ENCODE measurements at places on chromosomes 4 and X.

- H3K4me1 ChIP-seq: peaks cover 2% of the 10 kb centered on the region
- H3K36me3 ChIP-seq: no peaks in the 10 kb centered on the region
- no peak for DNase-seq
- no peak overlapping the region for H3K27ac ChIP-seq
These were observed 304.7 kb upstream of the DIAPH2 start for GRCh38 chrX:96379951-96380350.

GRCh38 chr4:20271950-20272349, 20.2 kb downstream of the SLIT2 start:
- H3K4me3 ChIP-seq: no peak overlapping the region
- peaks cover 18% of the 10 kb centered on the region for H3K4me1 ChIP-seq

DNA sequence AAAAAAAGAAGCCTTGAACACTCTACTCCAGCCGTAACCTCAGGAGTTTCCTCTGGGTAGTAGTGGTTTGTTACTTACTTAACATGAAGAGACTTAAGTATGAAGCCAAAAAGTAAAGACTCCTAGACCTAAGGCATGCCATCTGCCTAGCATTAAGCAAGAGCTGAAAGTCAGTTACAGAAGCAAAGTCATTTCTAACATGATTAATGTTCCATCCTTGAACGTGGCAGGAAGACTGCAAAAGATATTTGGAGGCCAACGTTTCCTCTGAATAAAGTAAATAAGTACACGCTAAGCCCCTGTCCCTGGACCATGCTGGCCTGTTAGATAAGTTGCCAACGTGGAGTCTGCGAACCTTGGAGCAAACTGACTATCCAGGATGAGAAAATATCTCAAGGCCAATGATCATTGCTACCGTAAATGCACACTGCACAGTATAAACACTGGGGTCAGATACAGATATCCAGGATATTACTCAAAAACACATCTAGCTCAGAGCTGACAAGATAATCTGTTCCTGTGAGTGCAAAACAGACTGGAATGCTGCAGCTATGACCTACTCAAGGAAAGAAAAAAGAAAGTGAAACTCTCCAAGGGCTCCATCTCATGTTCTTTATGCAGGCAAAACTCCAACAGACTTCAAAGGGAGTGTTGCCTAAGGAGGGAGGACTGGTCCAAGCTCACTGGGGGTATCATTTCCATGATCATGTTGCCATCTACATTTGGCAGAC, 255.8 kb downstream of the COL25A1 start:
- no peaks in the 10 kb centered on the region for H3K27me3 ChIP-seq
- H3K4me1 ChIP-seq: no peaks in the 10 kb centered on the region
- H3K4me3 ChIP-seq: no peak overlapping the region
- H3K36me3 ChIP-seq: no peaks in the 10 kb centered on the region
- no peak overlapping the region for H3K27ac ChIP-seq

- DNase-seq: no peak
- H3K4me1 ChIP-seq: no peaks in the 10 kb centered on the region
- H3K36me3 ChIP-seq: peaks cover 24% of the 10 kb centered on the region
These were observed 27.3 kb downstream of the MND1 start for GRCh38 chr4:153371701-153372234.

DNA sequence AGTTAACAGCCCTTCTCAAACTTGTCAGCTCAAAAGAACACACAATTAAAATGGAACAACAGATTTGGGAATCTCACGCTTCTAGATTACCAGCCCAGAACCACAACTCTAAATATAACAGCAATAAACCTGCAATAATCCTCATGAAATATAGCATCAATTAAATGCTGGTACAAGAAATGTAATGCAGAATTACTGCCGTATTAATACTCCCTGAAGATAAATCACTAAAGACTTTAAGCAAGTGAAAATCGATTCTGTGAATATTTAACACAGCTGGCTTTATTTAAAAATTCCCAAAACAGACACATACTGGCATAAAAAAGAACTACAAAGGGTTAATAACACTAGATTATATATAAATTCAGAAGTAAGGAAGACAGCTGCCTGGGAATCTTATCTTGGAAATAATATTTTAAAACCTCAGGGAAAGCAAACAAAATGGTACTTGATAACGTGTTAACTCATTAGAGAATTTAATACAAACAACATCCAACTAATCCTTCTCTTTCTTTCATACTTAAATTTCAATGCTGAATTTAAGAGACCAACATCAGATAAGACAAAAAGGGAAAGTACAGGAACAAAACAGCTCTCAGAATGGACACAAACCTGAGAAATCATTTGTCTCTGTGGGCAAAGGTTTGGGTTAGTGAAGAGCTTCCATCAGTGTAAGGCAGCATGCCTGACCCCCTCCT, 34.7 kb downstream of the APBB2 start:
- no peak overlapping the region for H3K4me3 ChIP-seq
- no peak for DNase-seq
- no peaks in the 10 kb centered on the region for H3K27me3 ChIP-seq
- peak overlapping the region; percentile 16 for H3K27ac ChIP-seq

- H3K4me3 ChIP-seq: no peak overlapping the region
- no peaks in the 10 kb centered on the region for H3K4me1 ChIP-seq
- no peaks in the 10 kb centered on the region for H3K36me3 ChIP-seq
- DNase-seq: no peak
These were observed 14.8 kb upstream of the PAQR3 start for GRCh38 chr4:78953769-78954666.

- H3K4me1 ChIP-seq: peaks cover 28% of the 10 kb centered on the region
- no peaks in the 10 kb centered on the region for H3K27me3 ChIP-seq
- no peak overlapping the region for H3K27ac ChIP-seq
- no peak overlapping the region for H3K4me3 ChIP-seq
- peak; percentile 29 for DNase-seq
These were observed 130.2 kb downstream of the CHRDL1 start for GRCh38 chrX:110665223-110666002.

DNA sequence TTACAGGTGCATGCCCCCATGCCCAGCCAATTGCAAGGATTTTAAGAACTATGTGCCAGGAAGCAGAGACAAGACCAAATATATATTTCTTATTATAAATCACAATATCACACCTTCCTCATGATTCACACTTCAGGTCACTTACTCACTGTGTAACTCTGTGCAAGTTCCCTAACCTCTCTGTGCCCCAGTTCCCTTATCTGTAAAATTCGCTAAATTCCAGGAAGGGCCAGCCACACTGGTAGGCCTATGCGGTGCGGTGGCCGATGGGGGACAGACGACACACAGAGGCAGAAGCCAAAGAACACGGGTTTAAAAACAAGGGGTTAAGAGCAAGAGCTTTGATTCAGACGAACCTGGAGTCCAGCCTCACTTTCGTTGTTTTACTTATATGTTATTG, 2.8 kb downstream of the TRIM2 start:
- peaks cover 3% of the 10 kb centered on the region for H3K36me3 ChIP-seq
- peak overlapping the region; percentile 96 for H3K27ac ChIP-seq
- no peaks in the 10 kb centered on the region for H3K27me3 ChIP-seq
- peak overlapping the region; percentile 81 for H3K4me3 ChIP-seq
- no peak for DNase-seq

DNA sequence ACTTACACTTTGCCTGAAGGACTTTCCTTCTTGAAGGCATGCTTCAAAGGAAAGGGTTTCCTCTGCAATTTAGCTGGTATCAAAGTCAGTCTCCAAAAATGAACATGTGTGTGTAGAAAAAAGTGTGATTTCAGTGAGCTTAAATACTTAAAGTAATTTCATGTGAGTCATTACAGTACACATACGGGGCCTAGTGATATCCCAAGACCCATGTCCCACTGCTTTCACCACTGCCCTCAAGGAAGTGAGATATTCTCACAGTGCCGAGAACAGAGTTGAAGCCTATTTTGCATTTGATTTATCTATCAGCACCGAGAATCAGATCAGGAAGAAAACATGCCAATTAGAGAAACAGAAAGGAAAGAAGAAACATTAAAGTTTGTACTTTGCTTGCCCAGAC, 61.0 kb downstream of the CHST7 start:
- no peaks in the 10 kb centered on the region for H3K27me3 ChIP-seq
- no peaks in the 10 kb centered on the region for H3K4me1 ChIP-seq
- H3K36me3 ChIP-seq: peaks cover 2% of the 10 kb centered on the region
- DNase-seq: no peak
- no peak overlapping the region for H3K27ac ChIP-seq

- H3K36me3 ChIP-seq: no peaks in the 10 kb centered on the region
- H3K27me3 ChIP-seq: no peaks in the 10 kb centered on the region
- no peak overlapping the region for H3K27ac ChIP-seq
- DNase-seq: no peak
These were observed 56.1 kb downstream of the RAPGEF2 start for GRCh38 chr4:159158985-159159384.

DNA sequence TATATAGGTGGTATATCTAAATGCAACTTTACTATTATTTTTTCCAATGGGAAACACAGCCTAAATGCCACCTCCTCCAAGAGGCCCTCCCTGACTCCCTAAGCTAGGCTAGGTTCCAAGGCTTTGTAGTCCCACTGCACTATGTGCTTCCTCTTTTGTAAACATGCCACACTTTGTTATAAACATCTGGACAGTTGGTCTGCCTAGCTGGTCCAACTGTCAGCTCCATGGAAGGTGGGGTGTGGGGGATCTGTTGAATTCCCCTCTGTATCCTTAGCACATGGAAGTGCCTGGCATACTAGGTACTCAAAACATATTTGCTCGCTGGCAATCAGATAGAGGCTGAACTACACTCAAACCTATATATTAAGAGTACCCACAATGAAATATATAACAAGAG, 63.4 kb downstream of the SLC9A7 start:
- no peak overlapping the region for H3K4me3 ChIP-seq
- H3K27me3 ChIP-seq: no peaks in the 10 kb centered on the region
- DNase-seq: no peak
- no peaks in the 10 kb centered on the region for H3K4me1 ChIP-seq
- H3K27ac ChIP-seq: no peak overlapping the region
- peaks cover 4% of the 10 kb centered on the region for H3K36me3 ChIP-seq

GRCh38 chr4:7647186-7647585, 212.5 kb upstream of the PSAPL1 start:
- H3K27me3 ChIP-seq: peaks cover 13% of the 10 kb centered on the region
- H3K4me1 ChIP-seq: peaks cover 2% of the 10 kb centered on the region
- H3K36me3 ChIP-seq: no peaks in the 10 kb centered on the region
- no peak overlapping the region for H3K27ac ChIP-seq

Measured in progenitor cell of endocrine pancreas (in vitro differentiated cells).